AML-193 (cell line): ENCODE measurements at places on chromosomes 3 and 15.

- no peak for DNase-seq
Measured at GRCh38 chr3:66803206-66803605, 194.9 kb upstream of the KBTBD8 start.

- DNase-seq = no peak
Measured at GRCh38 chr15:67018026-67018425, 47.4 kb upstream of the SMAD3 start.

DNA sequence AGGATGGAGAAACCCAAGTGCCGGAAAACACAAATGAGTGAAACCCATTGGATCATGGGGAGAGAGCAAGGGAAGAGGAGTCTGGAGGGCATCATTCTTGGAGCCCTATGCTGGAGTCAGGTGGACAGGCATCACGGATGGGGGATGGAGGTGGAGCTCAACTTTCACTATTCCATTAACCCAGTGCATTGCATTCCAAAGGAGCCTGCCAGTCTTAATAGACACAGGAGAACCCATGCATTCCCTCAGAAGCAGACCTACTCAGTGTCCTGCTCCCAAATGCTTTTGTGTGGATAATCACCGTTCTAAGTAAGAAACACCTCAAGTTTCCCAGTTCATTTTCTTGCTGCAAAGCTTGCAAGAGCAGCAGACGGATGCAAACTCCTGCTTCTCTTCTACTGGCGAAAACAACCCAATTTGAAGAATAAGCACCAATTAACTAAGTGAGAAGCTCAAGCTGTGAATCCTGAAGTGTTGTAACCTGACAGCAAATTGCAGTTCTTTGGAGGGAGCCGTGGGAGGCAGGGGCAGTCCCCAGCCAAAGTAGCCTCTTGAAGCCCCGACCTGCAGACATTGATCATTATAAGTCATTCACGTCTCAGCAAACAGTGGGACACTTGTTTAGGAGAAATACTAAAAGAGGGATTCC, 25.3 kb downstream of the SEMA5B start:
- DNase-seq = no peak

DNA sequence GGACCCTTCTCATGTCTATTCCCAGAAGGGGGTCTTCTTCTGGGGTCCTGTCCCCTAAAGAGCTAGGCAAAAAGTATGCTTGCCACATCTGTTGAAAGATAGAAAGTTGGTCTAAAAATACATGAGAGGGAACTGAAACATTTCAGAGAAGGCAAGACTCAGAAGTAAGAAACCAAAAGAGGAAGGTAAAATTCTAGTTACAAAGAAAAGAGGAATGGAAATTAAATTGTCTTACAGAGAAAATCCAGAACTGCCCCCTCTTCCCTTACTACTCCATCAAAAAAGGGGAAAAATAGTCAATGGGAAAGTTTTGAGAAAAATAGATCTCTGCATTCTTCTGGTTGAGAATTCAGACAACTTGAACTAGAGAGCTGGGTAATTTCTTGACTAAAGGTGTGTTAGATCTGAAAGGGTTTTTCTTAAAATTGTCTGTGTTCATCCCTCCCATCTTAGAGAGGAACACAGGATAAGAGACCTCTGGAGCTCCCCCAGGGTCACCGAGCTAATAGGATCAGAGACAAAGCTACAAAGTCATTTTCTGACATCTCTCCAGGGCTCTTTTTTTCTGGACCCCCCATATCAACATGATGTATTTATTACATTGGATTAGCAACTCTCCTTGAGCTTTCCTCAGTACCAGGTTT, 32.3 kb upstream of the CCR2 start:
- peak; percentile 38 for DNase-seq

GRCh38 chr3:13519006-13519791, 29.7 kb upstream of the FBLN2 start:
- no peak for DNase-seq
